ENCODE measurements at places on chromosomes 3 and 15.

DNA sequence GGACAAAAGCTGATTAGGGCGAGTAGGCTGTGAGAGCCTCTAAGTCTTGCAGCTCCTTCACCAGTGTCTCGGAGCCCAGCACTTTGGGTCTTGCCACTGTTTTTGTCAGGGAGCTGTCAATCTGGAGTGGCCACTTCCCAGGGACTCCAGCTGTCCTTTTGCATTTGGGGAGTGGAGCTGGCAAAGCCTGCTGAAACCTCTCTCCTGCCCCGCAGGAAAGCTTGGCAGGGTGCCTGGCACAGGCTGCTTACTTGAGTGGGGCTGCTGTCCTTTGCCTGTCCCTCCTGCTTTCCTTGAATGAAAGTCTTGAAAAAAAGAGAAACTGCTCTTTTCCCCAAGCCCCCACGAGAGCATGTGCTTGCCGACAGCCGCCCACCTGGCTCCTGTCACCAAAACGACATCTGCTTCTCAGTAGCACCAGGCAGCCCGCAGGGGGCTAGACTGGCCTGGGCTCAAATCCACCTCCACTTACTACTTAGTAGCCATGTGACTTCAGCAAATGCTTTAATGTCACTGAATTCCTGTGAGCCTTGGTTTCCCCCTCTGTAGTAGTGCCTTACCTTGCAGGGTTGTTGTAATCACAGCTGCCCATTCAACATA is 13.7 kb downstream of the USP13 start:
- no peak for DNase-seq

GRCh38 chr3:126617571-126617970 is 37.4 kb downstream of the TXNRD3 start:
- DNase-seq, result no peak

- no peak for DNase-seq
These were observed 22.4 kb downstream of the LRRK1 start for GRCh38 chr15:100941536-100941935.

DNA sequence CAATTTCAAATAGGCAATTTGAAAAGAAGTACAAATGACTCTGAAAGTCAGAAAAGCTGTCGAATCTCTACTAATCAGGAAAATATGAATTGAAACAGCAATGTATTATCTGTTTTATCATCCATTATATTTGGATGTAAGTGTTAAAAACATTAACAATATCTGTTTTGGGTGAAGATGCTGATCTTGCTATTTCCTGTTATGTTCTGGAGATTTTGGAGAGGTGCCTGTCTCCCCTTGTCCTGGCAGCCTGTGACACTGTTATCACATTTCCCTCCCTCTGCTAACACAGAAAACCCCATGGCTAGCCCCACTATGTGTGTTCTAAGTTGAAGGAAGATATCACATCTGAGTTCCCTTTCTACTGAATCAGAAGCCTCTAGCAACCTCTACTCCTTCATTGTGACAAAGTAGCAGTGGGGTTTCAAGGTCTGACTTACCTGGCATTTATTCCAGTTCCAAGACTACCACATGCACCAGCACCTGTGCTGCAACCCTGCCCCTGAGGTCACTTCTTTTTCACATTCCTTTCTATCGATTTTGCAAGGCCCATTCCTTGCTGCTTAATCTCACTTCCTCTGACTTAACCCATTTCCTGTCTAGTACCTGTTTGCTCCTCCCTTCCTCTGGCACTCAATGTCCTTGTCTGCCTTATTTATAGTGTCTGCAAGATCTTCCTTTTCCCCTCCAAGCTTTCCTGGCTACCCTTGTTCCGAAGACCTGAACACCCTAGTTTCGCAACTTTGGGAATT is 95.5 kb upstream of the COL8A1 start:
- no peak for DNase-seq

GRCh38 chr3:87361956-87362355 is 85.6 kb upstream of the POU1F1 start:
- no peak for DNase-seq

GRCh38 chr3:65153850-65154512 is 466.2 kb upstream of the ADAMTS9 start:
- DNase-seq, result no peak

DNA sequence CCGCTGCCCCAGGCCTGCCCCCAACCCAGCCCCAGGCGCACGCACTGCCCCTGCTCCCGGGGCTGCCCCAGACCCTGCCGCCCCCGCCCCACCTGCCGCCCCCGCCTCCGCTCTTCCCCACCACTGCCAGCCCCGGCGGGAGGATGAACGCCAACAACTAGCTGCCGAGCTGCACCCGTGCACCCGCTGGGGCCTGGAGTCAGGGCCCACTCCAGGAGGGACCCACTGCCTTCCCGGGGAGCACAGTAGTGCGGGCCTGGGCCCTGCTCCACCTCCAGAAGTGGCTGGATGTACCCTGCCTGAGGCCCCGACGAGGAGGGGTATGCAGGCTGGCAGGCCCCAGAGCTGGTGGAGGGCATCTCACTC is 10.9 kb downstream of the ZBTB47 start:
- no peak for DNase-seq

All from HCT116 (cell line).